T-helper 2 cell treated with Interferon-gamma antibody and Interleukin-4, amounts not matched to agents 5 μg/mL and 100 μg/mL, for 36 hours (primary cell): ENCODE measurements at places on chromosomes 4 and X.

GRCh38 chr4:65566473-65566872 is 103.8 kb downstream of the EPHA5 start:
- no peak overlapping the region for H3K27ac ChIP-seq
- H3K36me3 ChIP-seq, result no peaks in the 10 kb centered on the region
- H3K4me3 ChIP-seq, result no peak overlapping the region

GRCh38 chr4:113604955-113605354 is 156.6 kb downstream of the CAMK2D start:
- H3K4me1 ChIP-seq, result peaks cover 12% of the 10 kb centered on the region
- peaks cover 45% of the 10 kb centered on the region for H3K36me3 ChIP-seq
- no peak for DNase-seq
- no peak overlapping the region for H3K27ac ChIP-seq

DNA sequence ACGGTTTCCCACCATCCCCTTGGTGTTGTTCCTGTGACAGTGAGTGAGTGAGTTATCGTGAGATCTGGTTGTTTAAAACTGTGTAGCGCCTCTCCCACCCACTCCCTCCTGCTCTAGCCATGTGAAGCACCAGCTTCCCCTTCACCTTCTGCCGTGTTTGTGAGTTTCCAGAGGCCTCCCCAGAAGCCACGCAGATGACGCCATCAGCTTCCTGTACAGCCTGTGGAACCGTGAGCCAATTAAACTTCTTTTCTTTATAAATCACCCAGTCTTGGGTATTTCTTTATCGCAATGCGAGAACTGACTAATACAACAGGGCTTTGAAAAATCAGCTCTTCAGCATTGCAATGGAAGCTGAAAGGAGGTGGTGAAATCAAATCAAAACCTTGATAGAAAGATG is 50.0 kb downstream of the FGFBP1 start:
- peaks cover 6% of the 10 kb centered on the region for H3K27me3 ChIP-seq
- H3K4me1 ChIP-seq, result no peaks in the 10 kb centered on the region
- no peak overlapping the region for H3K4me3 ChIP-seq
- no peak overlapping the region for H3K27ac ChIP-seq
- no peak for DNase-seq
- H3K36me3 ChIP-seq, result no peaks in the 10 kb centered on the region

DNA sequence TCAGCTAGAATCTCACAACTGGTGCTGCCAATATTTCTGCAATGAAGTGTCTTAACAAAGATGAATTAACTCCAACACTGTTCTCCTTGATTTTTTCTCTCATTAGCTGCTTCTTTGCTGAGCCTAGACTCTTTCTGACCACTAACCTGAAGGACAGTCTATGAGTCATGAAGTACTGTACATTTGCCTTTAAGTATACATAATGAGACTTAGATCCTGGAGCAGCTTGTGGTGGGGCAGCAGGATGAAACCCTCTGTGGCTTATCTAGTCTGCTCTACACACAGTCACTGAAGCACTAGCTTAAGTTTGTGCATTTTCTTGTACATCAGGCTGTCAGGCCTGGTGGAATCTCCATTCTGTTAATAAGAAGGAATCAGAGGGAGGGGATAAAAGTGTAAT is 307.4 kb upstream of the SMIM31 start:
- H3K4me3 ChIP-seq, result no peak overlapping the region
- no peaks in the 10 kb centered on the region for H3K36me3 ChIP-seq
- no peaks in the 10 kb centered on the region for H3K4me1 ChIP-seq
- H3K27me3 ChIP-seq, result no peaks in the 10 kb centered on the region

DNA sequence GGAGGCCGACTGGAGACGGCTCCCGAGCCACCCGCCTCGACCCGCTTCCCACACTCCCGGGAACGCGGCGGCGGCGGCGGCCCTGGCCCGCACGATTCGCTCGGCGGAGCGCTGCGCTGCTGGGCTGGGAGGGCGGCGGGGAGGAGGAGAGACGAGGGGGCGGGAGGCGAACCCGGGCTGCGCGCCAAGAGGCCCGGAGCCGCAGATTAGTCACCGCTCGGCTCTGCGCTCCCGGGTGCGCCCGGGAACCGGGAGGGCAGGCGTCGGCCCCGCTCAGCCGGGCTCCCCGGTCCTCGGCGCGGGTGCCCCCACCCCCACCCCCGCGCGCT is 11.2 kb upstream of the BCOR start:
- H3K27ac ChIP-seq, result no peak overlapping the region
- H3K4me1 ChIP-seq, result peaks cover 13% of the 10 kb centered on the region
- peaks cover 3% of the 10 kb centered on the region for H3K27me3 ChIP-seq
- DNase-seq, result peak; percentile 69

DNA sequence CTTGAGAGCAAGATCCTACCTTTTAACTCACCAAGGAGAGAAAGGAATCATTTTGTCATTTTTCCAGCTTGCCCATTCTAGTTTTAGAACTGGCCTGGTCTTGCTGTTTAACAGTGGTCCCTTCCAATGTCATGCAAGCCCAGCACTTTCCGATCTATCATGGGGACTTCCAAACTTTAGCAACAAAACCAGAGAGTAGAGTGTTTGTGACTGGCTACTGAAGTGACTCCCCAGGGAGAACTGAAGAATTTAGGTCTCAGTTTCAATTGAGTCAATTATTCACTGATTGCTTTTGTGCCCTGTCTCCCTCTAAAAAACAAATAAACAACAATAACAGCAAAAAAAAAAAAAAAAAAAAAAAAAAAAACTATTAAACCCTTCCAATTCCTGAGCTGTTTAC is 108.3 kb downstream of the LHFPL1 start:
- no peaks in the 10 kb centered on the region for H3K36me3 ChIP-seq
- H3K4me3 ChIP-seq, result no peak overlapping the region
- no peaks in the 10 kb centered on the region for H3K4me1 ChIP-seq

DNA sequence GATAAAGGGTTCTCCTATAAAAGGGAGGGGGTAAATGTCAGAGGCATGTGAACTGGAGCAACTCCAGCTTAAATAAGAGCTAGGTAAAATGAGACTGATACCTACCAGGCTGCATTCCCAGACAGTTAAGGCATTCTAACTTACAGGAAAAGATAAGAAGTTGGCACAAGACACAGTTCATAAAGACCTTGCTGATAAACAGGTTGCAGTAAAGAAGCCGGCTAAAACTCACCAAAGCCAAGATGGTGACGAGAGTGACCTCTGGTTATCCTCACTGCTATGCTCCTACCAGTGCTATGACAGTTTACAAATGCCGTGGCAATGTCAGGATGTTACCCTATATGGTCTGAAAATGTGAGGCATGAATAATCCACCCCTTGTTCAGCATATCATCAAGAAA is 13.1 kb upstream of the SULT1B1 start:
- H3K36me3 ChIP-seq, result no peaks in the 10 kb centered on the region
- H3K27me3 ChIP-seq, result no peaks in the 10 kb centered on the region
- H3K4me1 ChIP-seq, result no peaks in the 10 kb centered on the region
- H3K27ac ChIP-seq, result no peak overlapping the region
- no peak for DNase-seq

DNA sequence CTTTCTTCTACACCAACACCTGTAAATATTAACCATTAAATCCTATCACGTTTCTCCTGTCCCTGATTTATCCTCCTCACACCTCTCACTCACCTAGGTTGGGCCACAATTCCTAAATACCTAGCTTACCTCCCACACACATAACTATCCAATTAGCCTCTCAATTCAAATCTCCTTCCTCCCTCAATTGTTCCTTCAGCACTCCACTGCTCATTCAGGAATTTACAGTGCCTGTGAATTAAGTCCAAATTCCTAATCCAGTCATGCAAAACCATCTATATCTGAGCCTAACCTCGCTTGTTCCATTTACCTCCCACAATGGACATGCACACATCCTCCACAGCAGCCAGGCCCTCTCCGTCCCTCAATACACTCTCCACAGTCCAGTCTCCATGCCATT is 17.5 kb downstream of the ANXA5 start:
- H3K4me3 ChIP-seq, result no peak overlapping the region
- peaks cover 5% of the 10 kb centered on the region for H3K4me1 ChIP-seq
- DNase-seq, result no peak
- H3K36me3 ChIP-seq, result peaks cover 43% of the 10 kb centered on the region

DNA sequence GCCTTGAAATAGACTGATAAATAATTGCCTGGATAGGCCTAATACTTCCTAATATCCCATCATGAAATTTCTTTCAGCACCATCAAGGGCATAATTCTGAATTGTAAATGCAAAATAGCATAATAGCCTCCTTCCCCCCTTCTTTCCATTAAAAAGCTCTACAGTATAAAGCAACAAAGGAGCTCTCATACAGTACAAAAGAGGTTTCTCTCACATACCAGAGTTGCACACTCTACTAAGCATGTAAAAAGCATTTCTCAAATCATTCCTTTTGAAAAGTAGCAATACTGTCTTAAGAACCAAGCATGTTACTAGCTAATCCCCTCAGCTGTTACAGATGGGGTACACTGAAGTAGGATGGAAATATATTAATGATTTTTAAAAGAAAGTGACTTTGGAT is 509.0 kb downstream of the KLHL13 start:
- H3K4me1 ChIP-seq, result no peaks in the 10 kb centered on the region
- no peak overlapping the region for H3K27ac ChIP-seq
- H3K27me3 ChIP-seq, result no peaks in the 10 kb centered on the region

DNA sequence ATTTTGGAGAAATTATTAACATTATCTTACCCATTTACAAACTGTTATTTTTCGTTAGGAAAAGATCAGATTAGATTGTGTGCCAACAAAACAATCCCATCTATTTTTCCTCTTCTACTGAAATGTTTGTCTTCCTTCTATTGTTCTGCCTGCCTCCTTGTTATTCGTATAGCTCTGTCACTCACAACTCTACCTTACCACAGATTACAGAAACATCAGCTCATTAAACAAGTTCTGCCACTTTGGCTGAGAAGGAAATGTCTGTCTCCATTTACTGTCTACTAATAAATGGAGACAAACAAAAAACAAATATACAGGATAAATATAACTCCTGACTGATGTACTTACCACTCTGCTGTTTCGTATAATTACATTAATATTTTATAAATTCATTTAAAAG is 211.4 kb downstream of the ENOX2 start:
- no peak overlapping the region for H3K27ac ChIP-seq
- no peak overlapping the region for H3K4me3 ChIP-seq
- H3K36me3 ChIP-seq, result peaks cover 1% of the 10 kb centered on the region
- no peak for DNase-seq
- H3K4me1 ChIP-seq, result no peaks in the 10 kb centered on the region
- H3K27me3 ChIP-seq, result no peaks in the 10 kb centered on the region

- H3K27ac ChIP-seq, result no peak overlapping the region
- H3K36me3 ChIP-seq, result no peaks in the 10 kb centered on the region
- H3K4me3 ChIP-seq, result no peak overlapping the region
- peaks cover 8% of the 10 kb centered on the region for H3K4me1 ChIP-seq
- peaks cover 76% of the 10 kb centered on the region for H3K27me3 ChIP-seq
Measured at GRCh38 chr4:84501721-84502267, 2.7 kb upstream of the NKX6-1 start.

GRCh38 chr4:6908432-6909112 is 1.1 kb upstream of the TBC1D14 start:
- peak overlapping the region; percentile 87 for H3K4me3 ChIP-seq
- H3K4me1 ChIP-seq, result peaks cover 38% of the 10 kb centered on the region
- peaks cover 2% of the 10 kb centered on the region for H3K36me3 ChIP-seq
- no peak for DNase-seq

- H3K4me1 ChIP-seq, result peaks cover 35% of the 10 kb centered on the region
- H3K27ac ChIP-seq, result peak overlapping the region; percentile 59
- DNase-seq, result no peak
- H3K27me3 ChIP-seq, result no peaks in the 10 kb centered on the region
- H3K4me3 ChIP-seq, result peak overlapping the region; percentile 34
Measured at GRCh38 chrX:19673375-19674040, 158.2 kb upstream of the MAP3K15 start.

DNA sequence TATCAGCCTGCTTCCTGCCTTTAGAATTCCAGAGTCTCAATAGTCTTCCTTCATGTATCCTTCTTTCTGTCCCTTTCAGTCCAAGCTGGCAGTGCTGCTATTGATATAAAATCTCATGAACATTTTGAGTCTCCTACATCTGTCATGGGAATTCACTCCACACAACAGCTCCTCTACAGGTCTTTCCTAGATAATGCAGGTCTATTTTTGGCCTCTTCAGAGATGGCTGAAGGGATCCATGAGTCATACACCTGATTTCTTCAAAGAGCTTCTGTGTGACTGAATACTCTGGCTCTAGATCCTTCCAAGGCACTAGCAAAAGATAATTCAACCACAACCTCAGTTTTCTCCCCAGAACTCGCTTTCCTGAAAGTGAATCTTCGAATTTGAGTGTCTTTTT is 115.4 kb downstream of the STPG2 start:
- H3K27ac ChIP-seq, result no peak overlapping the region
- H3K4me1 ChIP-seq, result no peaks in the 10 kb centered on the region
- no peaks in the 10 kb centered on the region for H3K36me3 ChIP-seq
- no peak for DNase-seq
- no peaks in the 10 kb centered on the region for H3K27me3 ChIP-seq
- H3K4me3 ChIP-seq, result no peak overlapping the region

DNA sequence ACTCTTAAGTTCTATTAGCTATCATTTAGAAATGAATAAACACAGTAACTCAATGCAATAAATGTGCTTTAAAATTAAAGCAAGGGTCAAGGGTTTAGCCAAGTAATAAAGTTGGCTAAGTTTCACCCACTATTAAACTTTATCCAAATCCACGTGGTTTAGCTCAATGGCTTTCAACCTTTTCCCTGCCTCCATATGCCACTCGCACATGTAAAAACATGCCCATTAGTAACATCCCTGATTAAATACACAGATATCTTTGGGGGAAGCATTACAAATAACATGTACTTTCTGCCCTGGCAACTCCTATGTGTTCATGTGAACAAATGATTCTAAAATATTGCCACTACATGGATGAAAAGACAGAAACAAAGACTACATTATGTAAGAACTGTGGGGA is 130.8 kb downstream of the ZAR1 start:
- no peaks in the 10 kb centered on the region for H3K27me3 ChIP-seq
- H3K4me3 ChIP-seq, result no peak overlapping the region
- peaks cover 35% of the 10 kb centered on the region for H3K36me3 ChIP-seq
- no peak overlapping the region for H3K27ac ChIP-seq

DNA sequence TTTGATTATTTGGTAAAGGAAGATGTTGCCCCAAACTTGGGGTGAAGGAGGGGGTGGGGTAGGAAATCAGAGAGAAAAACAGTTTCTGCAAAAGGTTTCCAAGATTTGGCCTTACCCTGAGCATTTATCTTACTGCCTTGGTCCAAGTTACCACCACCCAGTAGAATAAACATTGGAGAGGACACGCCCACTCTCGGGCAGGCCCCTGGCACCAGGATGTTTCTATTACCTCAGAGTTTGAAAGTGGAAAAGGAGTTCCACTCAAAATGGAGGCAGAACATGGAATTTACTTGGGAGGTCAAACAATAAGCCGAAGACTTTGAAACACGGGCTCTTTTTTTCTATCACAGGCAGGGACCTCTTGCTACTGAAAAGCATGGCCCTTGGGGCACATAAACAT is 113.7 kb downstream of the CHRNA9 start:
- no peaks in the 10 kb centered on the region for H3K27me3 ChIP-seq
- no peak overlapping the region for H3K27ac ChIP-seq
- no peak for DNase-seq
- peaks cover 28% of the 10 kb centered on the region for H3K4me1 ChIP-seq
- H3K36me3 ChIP-seq, result no peaks in the 10 kb centered on the region
